Right ventricle myocardium superior (tissue), 1 donor: ENCODE measurements at places on chromosomes 3 and 15.

DNA sequence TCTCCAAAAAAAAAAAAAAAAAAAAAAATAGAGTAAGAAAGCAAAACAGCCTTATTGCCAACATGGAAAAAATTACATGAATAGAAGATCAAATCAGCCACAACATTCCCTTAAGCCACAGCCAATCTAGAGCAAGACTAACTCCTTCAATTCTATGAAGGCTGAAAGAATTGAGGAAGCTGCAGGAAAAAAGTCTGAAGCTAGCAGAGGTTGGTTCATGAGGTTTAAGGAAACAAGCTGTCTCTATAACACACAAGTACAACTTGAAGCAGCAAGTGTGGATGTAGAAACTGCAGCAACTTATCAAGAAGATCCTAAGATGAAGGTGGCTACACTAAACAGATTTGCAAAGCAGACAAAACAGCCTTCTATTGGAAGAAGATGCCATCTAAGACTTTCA lies 9.3 kb downstream of the PARL start:
- no peak for DNase-seq

DNA sequence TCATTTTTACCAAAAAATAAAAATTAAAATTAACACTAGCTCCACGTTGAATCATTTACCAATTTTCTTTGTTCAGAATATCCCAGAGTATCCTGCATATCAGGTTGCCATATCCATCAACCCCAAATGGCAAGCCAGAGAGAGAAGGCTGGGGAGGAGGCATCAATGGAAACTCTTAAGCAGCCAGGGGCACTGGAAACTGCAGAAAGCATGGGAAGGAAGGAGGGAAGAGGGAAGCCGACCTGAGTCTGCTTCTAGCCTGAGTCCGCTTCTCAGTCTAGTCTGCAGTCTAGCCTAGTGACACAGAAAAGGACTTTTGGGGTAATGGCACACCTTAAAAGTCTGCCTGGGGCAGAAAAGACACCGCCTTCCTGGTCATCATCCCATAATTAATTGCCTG lies 1.6 kb upstream of the MTHFS start:
- DNase-seq: no peak

DNA sequence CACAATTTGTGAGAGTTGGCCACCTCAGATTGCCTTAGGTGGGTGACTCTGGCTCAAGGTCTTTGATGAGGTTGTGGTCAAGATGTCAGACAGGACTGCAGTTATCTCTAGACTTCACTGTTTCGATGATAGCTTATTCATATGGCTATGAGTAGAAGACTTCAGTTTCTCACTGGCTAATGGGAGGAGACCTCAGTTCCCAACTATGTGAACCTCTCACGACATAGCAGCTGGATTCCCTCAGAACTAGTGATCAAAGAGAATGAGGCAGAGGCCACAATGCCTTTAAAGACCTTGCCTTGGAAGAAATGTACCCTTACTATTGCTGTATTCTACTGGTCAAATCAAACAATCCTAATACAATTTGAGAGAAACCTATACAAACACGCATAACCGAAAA lies 607.5 kb upstream of the ROBO2 start:
- DNase-seq: no peak

DNA sequence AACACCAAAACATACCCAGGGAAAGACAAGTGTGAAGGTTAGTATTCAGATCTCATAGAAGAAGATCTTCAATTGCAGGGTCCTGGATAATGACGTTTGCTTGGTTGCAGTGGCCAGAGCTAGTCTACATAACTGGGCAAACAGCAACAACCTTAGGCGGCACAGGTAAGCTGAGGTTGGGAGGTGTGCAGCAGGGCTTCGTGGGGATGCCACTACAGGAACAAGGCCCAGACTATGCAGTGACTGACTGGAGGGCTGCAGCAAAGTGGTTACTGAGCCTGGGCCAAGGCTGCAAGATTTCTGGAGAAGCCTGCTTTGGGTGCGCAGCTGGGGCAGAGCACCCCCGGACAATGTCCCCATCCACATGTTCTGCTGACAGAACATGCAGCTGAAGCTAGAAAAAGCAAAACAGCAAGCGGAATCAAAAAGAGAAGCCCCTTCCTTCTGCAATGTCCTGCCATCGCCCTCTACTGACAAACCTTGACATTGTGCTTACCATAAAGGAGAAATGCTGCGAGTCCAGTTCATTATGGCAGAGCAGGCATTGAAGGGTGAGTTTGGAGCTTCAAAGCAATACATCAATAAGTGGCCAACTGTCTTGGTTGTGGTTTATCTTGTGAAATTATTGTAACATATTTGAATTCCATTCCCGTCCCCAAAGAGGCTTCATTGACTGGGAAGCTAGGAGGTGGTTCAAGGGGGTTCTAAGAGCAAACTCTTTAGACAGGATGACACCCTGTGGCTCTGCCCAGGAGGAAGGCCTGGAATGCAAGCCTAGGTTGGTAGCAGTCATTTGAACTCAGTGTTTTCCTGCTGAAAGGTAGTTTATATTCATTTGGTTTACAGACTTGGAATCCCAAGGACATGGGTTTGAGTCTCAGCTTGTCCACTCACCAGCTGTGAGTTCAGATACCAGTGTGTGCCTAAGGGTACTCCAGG lies 217.0 kb downstream of the PDCD6IP start:
- no peak for DNase-seq

- DNase-seq: no peak
Measured at GRCh38 chr15:36218322-36218721, 361.1 kb upstream of the CDIN1 start.

GRCh38 chr3:61518590-61518989 lies 42.8 kb upstream of the PTPRG start:
- no peak for DNase-seq

DNA sequence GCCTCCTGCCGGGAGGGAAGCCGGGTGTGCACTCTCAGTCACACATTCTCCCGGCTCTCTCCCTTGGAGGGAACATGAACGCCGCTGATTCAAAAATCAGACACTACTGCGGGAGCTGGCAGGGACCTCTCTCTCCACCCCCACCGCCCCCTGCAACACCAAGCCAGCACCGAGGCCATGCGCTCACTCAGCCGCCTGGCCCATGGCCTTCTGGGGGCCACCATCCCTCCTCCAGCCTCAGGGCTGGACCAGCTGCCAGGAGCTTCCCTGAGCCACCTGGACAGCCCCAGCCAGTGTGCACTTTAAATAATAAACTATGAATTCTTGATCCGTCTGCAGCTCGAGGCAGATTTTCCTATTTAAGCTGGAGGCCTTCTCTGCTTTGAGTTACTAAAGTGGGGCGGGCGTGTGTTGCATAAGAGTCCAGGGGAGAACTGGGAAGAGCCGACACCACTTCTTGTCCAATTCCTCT lies 30.6 kb downstream of the ADAMTS17 start:
- DNase-seq: peak; percentile 56

DNA sequence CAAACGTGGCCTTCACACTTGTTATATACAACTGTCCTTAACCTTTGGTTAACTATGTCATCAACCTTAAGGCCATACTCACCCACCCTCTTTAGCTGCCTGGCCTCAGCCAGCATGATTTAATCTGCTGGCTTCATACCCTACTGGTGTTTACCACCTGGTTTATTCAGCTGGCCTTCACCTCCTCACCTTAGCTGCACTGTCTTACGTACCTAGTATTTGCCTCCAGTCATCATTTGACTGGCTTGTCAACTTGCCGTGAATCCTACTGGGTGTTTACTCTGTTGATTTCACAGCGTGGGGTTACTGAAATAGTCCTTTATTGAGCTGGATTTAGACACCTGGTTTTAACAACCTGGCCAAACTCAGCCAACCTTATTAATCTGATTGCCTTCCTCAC lies 102.8 kb downstream of the IL12A start:
- DNase-seq: no peak

- peak; percentile 63 for DNase-seq
Measured at GRCh38 chr3:32392536-32393302, 1.1 kb downstream of the CMTM7 start.

DNA sequence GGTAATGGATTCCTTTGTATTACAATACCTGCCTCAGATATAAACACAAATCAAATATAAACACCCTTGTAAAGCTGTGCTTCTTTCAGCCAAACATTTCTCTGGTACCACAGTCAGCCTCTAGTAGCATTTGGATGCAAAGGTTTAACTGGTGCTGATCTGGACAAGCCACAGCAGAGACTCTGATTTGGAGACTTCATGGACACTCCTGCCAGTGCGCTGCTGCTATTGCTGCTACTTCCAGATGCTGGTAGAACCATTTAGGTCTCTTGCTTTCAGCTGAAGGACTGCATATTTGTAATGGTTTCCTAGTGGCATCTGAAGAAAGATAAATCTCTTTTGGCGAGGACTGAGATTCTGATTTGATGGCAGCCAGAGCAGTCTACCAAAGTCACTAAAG lies 36.9 kb downstream of the NCK1 start:
- no peak for DNase-seq

DNA sequence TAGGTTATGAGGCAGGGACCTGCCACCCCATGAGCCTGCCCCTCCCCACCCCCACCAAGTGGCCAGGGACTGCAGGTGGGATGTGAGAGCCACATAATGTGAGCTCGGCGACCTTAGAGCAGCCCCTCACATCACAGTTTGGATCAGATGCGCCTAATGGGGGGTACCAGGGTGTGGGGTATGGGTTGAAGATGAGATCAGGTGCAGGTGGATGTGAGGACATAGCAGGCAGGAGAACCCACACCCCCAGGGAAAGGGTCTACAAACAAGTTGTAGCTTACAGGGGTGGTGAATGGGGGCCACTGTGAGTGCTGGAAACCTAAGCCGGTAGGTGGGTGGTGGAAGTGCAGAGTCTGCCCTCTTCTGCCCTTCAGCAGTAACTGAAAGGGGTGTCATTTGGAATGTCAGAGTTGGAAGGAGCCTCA lies 94.0 kb downstream of the CORO2B start:
- DNase-seq: no peak

GRCh38 chr15:60568301-60568742 lies 89.4 kb upstream of the ICE2 start:
- no peak for DNase-seq

- no peak for DNase-seq
Measured at GRCh38 chr15:89926158-89926557, 13.4 kb upstream of the ARPIN start.

GRCh38 chr15:78216276-78217104 lies 17.9 kb downstream of the ACSBG1 start:
- DNase-seq: peak; percentile 83

GRCh38 chr3:193372783-193373182 lies 5.8 kb downstream of the ATP13A5 start:
- DNase-seq: no peak

- DNase-seq: no peak
Measured at GRCh38 chr3:141328286-141329166, 39.8 kb upstream of the ZBTB38 start.

- DNase-seq: no peak
Measured at GRCh38 chr15:87207990-87208580, 1048.5 kb downstream of the NTRK3 start.

DNA sequence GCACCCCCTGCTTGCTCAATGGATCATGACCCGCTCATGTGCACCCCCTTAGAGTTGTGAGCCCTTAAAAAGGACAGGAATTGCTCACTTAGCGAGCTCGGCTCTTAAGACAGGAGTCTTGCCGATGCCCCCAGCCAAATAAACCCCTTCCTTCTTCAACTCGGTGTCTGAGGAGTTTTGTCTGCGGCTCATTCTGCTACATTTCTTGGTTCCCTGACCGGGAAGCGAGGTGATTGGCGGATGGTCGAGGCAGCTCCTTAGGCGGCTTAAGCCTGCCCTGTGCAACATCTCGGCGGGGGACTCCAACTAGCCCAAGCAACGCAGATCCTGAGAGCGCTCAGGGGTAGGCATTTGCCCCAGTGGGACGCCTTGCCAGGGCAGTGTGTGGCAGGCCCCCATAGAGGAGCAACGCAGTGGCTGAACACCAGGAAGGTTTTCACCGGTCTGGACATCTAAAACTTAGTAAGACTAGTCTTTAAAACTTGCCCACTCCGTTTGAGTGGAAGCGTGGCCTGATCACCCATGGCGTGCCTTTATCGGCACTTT lies 9.5 kb downstream of the SLCO2A1 start:
- no peak for DNase-seq

DNA sequence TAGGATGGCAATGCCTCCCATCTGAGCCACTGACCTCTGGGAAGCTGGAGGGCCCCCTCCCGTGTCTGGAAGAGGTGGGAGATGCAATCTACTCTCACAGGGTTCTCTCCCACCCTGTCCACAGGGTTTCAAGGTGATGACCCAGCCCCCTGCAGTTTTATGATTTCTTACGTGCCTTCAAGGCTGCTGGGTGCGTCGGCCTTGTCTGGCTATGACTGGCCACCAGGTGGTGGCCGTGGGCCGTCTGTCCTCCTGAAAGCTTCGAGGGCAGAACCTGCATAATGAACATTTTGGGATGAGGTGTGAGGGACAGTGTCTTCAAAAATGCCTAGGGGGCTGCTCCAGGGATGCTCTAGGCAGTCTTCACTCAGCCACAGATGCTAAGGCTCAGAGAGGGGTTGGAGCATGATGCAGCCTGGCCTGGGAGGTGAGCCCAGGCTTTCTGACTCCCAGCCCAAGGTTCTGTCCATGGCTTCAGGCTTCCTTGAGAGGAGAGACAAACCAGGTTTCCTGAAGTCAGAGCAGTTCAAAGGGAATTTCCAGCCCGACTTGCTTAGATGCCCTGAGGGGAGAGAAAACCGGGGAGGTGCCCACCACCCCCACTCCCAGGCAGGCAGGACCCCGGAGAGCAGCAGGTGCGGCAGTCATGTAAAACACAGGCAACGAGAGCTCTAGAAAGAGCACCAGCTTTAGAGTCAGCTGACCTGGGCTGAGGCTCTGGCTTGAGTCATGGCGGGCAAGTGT lies 18.7 kb downstream of the ISG20 start:
- DNase-seq: no peak

DNA sequence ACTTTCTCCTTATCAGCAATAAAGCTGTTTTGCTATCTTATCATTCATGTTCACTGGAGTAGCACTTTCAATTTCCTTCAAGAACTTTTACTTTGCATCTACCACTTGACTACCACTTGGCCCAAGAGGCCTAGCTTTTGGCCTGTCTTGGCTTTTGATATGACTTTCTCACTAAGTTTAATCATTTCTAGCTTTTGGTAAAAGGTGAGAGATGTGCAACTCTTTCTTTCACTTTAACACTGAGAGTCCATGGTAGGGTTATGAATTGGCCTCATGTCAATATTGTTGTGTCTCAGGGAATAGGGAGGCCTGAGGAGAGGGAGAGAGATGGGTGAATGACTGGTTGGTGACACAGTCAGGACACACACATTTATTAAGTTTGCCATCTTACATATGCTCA lies 31.0 kb upstream of the FAM3D start:
- DNase-seq: no peak

- no peak for DNase-seq
Measured at GRCh38 chr15:90903733-90904536, 833 bp downstream of the MAN2A2 start.

DNA sequence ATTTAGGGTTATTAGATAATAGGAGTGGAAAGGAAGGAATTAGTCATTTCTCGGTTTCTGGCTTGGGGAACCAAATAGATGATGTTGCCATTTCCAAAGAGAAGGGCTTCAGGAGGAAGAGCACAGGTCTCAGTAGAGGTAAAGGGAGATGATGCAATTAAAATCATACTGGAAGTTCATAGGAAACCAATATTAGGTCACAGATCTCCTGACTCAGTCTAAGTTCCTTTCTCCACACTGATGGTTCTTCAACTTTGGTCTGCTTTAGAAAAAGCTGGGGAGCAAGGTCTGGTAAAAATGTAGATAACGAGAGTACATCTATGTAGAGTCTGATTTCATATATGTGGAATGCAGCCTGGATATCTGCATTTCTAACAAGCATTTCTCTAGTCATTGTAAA lies 130.9 kb downstream of the POLQ start:
- no peak for DNase-seq
